T-helper 9 cell (primary cell): ENCODE measurements at places on chromosomes 3 and 15.

DNA sequence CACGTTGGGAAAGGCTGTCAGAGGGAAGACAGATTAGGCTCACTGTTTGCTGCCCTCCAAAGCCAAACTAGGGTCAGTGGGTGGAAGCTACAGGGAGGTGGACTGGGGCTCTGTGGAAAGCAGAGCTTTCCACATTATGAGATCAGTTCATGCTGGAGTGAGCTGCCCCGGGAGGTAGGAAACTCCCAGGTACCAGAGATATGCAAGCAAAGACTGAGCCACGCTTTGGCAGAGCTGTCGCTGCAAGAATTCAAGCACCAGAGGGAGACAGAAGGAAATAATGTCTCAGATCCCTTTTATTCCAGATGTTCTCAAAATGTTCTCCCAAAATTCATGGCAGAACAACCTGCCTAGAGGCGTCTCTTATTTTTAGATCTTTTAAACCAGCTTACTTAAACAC, 286.6 kb downstream of the WDR72 start:
- no peak for DNase-seq

GRCh38 chr3:45406772-45407171, 18.4 kb downstream of the LARS2 start:
- no peak for DNase-seq

GRCh38 chr15:75182187-75183131, 19.2 kb upstream of the C15orf39 start:
- DNase-seq = no peak

GRCh38 chr3:26369133-26369532, 253.4 kb upstream of the LRRC3B start:
- no peak for DNase-seq

DNA sequence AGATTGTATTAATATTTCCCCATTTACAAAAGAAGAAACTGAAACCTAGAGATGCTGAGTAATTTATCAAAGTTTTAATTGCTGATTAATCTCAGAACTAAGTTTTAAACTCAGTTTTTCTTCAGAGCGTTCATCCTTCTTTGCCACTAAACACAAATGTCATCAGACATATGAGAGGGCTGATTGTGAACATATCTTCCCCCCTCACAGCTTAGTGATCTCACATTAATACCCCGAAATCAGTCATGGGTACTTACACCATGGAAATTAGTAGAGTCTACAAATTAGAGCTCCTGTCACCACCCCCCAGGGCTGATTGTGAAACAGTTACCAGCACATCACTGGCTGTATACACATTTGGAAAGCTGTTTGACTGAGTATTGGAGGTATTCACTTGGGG, 189.3 kb upstream of the SGO1 start:
- DNase-seq = no peak

GRCh38 chr3:97838393-97838792, 16.6 kb downstream of the CRYBG3 start:
- DNase-seq = no peak

GRCh38 chr3:178446059-178446458, 90.2 kb upstream of the KCNMB2 start:
- no peak for DNase-seq

DNA sequence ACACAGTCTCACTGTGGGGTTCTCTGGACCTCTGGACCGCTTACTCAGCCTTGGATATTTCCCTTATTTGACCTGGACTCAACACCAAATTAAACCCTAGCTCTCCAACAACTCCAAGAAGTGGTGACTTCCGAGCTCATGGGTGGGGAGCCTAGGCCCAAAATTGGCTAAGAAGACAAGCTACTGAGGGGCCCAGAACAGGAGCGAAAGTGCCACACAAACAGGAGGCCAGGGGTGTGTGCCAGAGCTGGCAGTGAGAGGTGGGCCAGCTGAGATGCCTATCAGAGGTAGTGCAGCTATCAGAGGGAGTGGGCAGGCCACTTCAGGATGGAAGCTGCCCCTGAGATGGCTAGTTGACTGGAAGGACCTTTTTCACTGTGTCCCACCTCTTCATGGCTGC, 151.1 kb upstream of the PRR20G start:
- no peak for DNase-seq

DNA sequence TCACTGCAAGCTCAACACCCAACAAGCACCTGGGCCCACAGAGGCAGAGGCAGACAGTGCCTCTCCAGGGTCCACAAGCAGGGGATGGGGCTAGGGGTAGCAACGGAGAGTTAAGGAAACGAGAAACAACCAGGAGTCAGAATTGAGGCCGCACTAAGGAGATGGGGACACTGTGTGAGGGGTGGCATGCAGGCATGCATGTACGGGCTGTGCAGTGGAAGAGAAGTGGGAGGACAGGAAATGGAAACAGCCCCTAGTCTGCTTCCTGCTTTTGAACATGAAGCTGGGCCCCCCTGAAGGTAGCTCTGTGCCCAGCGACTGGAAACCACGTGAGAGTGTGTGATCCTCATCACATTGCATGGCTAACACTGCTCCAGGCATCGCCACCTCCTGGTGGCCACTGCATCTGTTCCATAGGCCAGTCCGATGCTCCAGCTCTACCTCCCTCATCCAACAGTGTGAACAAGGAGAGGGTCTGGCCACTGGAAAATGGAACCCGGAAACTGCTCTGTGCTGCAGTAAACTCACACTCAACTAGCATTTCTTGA, 44.0 kb downstream of the XXYLT1 start:
- DNase-seq = no peak
